ENCODE measurements at places on chromosomes 2 and 18. TPM values are rescaled to one million over a fixed set of nuclear protein-coding genes. Genes with fewer than 3 reads are reported as not detected.
A peak's percentile ranks its signal among the peaks of the same experiment; 100 is the strongest.

DNA sequence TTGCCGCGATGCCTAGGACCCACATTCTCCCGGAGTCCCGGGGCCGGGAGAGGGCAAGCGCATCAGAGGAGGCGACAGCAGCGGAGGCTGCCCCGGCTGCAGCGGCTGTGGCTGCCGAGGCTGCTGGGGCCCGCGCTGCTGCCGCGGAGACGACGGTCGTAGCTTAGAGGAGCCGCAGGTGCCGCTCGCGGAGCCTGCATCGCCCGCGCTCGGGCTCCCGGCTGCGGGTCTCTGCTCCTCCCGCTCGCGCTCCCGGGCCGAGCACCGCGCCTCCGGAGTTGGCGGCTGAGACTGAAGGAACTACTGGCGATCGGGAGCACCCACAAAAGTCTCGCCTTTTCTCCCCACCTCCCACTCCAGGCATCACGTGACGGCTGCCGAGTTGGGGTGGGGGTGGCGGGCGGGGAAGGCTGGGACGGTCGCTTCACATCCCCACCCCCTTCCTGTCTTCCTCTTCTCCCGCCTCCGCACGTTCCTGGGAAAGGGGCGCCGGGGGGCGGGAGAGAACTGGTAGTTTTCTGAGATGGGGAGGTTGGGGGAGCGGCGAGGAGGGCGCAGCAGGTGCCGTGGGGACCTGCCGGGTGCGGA lies at the start of gene LYPD1:
Gene LYPD1 (minus strand): TSS at position 298 of the 588 bp plus-strand sequence. CDS start 273 bp downstream, at position 25.
- no peak for DNase-seq

The TAF4B gene
- 3.8 TPM for total RNA-seq

- no peak for DNase-seq
These were observed 193.8 kb upstream of the DPP10 start for GRCh38 chr2:114248648-114249047.

The PAX3 gene
- total RNA-seq = not detected

- DNase-seq = no peak
These were observed 90.3 kb downstream of the DHRS9 start for GRCh38 chr2:169159686-169160085.

DNA sequence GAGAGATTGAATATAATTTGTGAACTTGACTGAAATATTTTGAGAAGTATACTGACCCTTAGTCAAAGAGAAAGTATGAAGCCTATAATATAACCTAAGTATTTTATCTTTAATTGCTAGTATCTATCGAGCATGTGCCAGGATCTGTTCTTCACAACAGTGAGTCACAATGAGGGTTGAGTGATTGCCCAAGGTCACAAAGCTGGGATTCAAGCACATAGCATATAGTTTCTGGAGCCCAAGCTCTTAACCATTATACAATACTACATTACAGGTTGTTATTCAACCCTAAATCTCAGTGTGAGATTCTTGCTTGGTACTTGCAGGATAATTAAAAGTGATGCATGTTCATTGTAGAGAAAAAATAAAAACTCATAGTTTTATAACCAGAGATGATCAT lies 97.2 kb downstream of the RAB3GAP1 start:
- peak; percentile 15 for DNase-seq

The CNRIP1 gene
- not detected for total RNA-seq

The TSPYL6 gene
- total RNA-seq = not detected

DNA sequence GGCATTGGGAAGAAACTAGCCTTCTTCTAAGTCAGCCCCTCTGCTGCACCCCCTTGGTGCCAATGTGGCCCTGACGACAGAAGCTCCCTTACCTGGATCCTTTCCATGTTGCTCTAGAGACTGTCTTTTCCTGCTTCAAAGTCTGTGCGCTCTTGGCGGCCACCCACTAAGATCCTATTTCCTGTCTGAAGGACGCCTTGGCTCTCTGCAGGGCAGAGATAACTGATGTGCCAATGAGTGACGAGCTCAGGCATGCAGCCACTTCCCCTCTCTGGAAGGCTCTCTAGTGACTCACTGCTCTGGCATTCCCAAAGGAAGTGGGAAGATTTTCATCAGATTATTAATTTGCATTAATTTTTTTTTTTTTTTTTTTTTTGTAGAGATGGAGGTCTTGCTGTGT lies 273.5 kb downstream of the CDH20 start:
- no peak for DNase-seq

DNA sequence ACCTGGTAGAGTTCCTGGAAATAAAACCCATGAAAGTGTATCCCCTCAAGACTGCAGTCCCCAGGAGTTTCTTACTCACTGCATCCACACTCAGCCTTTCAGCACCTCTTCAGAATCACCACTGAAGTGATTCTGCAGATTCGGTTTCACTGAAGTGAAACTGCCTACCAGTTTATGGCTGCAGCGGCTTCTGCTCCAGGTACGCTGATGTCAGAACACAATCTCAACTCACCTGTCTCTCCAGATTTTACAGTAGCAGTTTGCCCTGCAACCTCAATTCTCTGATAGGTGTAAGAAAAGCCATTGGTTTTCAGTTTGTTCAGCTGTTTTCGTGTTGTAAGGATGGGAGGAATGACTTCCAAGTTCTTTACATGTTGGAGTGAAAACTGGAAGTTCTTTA lies 124.8 kb downstream of the TSN start:
- no peak for DNase-seq

DNA sequence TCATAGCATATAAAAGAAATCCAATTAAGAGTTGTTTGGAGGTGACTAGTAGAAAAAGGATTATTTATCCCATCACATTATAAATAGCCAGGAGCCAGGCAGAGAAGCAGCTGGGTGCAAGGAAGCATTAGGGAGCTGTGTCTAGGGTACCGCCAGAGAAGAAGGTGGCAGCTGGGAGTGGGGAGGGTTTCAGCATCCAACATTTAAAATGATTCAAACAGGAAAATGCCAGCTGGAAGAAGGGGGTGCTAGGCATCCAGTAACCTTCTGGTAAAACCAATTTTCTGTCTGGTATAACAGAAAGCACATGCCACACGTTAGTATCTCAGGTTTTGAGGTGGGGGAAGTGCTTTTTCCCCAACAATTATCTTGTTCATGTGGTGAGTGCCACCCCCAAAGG lies 452.4 kb downstream of the ZEB2 start:
- DNase-seq = no peak

DNA sequence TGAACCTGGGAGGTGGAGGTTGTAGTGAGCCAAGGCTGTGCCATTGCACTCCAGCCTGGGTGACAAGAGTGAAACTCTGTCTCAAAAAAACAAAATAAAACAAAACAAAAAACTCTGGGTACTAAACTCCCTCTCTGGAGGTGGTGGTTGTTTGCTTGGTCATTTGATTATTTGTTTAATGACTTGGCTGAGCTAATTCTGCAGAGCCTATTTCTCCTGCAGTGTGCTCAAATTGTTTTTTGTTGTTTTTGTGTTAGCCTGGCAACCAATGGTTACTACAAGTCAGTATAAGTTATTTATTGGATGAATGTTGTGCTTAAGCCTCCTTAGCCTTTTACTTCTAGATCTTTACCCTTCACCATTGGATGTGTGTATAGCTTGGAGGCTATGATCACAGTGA lies 387.5 kb downstream of the ADCYAP1 start:
- DNase-seq = no peak

GRCh38 chr2:24708537-24709152 lies 84.5 kb downstream of the PTRHD1 start:
- no peak for DNase-seq

DNA sequence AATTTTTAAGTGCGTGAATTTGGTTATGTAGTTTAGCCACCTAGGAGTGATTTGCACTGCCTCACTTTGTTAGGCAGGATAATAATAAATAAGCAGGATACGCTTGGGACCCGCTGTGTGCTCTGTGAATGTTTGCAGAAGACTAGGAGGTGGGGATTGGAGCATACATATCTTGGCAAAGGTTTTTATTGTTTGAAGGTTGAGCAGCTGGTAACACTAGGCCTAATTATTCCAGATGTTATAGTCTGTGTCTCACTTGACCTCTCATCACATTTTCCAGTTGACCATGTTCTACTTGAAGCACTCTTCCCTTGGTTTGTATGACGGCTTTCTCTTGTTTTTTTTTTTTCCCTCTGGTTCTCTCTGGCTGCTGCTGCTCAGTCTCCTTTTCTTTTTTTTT lies 42.7 kb downstream of the FHOD3 start:
- DNase-seq = no peak

DNA sequence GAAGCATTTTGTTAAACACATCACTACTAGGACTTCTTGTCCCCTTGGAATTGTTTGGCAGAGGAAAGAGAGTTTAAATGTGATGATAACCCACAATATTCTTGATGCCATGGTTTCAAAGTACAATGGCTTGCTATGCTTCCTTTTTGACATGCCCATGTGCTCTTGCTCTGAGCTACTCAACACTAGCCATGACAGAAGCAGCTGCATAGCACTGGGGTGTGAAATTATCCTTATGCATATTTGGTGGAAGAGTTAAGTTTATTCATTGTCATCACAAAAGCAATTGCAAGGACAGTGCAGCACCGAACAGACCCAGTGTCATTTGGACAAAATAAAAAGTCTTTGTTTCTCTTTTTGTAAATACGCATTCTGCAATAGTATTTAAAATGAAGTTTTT lies 209.9 kb upstream of the CDH20 start:
- no peak for DNase-seq

The MARCHF4 gene
- not detected for total RNA-seq

GRCh38 chr2:72625366-72625765 lies 200.5 kb downstream of the EXOC6B start:
- DNase-seq = no peak

The BOD1L2 gene
- total RNA-seq = not detected

GRCh38 chr2:230901006-230901405 lies 24.0 kb downstream of the GPR55 start:
- DNase-seq = no peak

GRCh38 chr18:4068552-4069158 lies 386.5 kb downstream of the DLGAP1 start:
- DNase-seq = peak; percentile 34

DNA sequence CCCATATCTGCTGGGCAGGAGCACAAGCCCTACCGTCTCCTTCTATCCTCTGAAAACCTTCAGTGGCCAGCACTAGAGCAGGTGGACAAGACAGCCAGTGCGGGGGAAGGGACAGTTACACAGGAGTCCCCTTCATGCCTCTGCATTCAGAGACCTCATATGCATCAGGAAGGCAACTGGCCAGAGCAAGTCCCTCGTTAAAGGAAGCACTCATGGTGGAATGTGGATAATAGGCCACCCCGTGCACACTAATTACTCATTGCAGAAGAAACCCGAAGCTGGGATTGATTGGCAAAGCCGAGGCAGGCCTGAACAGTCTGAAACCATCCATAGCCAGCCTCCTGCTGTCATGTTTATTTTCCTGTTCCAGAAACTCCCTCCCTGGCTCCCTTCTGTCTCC lies 11.2 kb downstream of the KIAA2012 start:
- DNase-seq = no peak

The B3GNT7 gene
- not detected for total RNA-seq

Data from HepG2 (cell line).